ENCODE measurements at places on chromosomes 11 and 22. TPM values are rescaled to one million over a fixed set of nuclear protein-coding genes. Genes with fewer than 3 reads are reported as not detected.

DNA sequence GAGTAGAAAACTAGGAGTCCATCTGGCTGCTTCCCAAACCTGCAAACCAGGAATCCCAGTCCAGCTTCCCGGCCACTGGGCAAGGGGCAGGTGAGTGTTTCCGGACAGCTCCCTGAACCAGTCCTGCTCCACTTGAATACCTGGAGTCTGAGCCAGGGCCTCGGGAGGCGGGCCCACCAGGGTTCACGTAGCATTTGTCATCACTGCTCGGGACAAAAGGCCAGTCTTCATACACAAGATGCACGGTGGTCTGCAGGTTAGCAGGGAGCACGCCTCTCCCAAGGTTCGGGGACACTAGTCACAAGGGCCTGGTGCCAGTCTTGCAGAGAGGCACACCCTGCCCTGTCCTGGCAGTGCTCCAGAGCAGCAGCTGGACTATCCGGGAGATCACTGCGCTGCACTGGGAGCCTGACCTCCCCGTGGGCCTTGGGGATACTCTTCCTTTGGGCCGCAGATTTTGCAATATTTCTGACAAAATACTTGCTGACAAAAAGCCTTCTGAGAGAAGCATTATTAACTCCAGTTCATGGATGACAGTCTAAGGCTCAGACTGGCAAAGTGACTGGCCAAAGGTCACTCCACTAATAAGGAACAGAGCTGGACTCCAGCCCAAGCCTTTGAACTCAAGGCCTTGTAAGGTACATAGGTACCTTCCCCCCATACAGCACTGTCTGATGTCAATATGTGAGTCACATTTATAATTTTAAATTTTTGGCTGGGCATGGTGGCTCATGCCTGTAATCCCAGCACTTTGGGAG lies 25.1 kb downstream of the CD6 start:
- DNase-seq = peak; percentile 77

GRCh38 chr11:111918390-111919256 lies at the start of gene C11orf52:
TSS of gene C11orf52 (plus strand) at chr11:111918913. CDS start at chr11:111918973, 60 bp downstream.
- DNase-seq = peak; percentile 84

GRCh38 chr11:71294846-71295600 lies 42.6 kb upstream of the SHANK2 start:
- no peak for DNase-seq

GRCh38 chr11:95103701-95104100 lies 14.1 kb downstream of the ENDOD1 start:
- DNase-seq = no peak

GRCh38 chr11:113587308-113587739 lies 112.1 kb upstream of the DRD2 start:
- no peak for DNase-seq

- DNase-seq = peak; percentile 13
Observed at GRCh38 chr11:457111-457760, 7.2 kb downstream of the PTDSS2 start.

DNA sequence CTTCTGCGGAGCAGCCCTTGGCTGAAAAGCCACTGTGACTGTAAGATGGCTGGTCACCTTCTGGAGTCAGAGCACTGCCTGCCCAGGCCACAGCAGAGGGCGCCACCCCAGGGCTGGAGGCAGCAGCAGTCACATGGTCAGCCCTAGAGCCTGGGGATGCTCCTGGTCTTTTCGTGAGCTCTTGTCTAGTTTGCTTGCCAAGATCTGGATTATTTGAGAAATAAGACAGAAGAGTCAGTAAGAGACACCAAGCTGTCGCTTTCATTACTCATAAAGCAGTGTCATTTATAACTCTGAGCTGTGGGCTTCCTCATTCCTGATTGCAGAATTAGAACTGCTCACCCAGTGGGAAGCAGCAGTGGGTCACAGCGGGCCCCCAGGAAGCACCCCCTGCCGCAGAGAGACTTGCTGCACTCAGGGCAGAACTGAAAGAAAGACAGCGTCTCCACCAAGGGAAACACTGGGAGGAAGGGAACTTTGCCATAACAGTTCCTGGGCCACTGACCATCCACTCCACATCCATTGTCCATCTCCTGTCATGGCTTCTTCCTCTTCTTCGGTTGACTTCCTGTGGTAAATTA lies 56.7 kb downstream of the PPP6R2 start:
- DNase-seq = peak; percentile 61

DNA sequence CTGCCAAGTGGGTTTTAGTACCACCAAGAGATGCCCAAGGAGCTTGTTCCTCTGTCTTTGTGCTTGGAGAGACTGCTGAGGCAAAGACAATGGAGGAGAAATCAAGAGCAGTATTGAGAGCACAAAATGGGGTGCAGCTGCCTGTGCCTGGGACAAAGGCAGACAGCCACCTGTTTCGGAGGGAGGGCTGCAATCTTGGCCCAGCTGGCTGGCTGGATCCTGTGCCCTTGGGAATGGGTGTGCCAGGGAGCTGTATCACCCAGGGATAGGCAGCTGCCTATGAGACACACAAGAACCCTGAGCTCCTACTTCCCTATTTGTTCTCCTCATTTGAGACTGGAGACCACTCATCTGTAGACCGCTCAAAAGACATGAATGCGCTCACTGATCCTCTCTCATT lies 23.3 kb upstream of the CHRM4 start:
- DNase-seq = no peak

GRCh38 chr11:55652560-55652959 lies 4.4 kb downstream of the OR4S2 start:
- DNase-seq = no peak

- DNase-seq = peak; percentile 62
Observed at GRCh38 chr11:117816151-117816741, 8.3 kb downstream of the FXYD2 start.

- DNase-seq = no peak
Observed at GRCh38 chr11:64094463-64095260, 58.9 kb downstream of the FLRT1 start.

DNA sequence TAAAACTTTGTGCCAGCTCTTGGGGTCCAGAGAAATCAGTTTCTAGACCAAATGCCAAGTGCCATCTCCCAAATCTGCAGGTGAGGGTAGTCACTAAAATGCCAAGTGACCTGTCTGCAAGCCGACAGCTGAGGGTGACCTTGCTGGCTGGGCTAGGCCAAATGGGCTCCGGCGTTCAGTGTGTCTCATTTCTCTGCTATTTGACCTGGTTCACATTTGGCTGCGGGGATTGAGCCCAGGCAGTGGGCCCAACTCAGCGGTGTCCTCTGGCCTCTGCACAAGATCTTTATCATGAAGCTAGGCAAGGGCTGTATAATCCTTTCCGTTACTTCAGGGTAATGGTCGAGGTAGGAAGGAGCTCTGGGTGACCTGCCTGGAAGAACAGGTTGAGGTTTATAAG lies 87.5 kb downstream of the SNX19 start:
- no peak for DNase-seq

GRCh38 chr11:70703141-70704064 lies 305.1 kb downstream of the CTTN start:
- DNase-seq = peak; percentile 29

- DNase-seq = no peak
Observed at GRCh38 chr11:96275801-96276594, 67.0 kb downstream of the MAML2 start.

DNA sequence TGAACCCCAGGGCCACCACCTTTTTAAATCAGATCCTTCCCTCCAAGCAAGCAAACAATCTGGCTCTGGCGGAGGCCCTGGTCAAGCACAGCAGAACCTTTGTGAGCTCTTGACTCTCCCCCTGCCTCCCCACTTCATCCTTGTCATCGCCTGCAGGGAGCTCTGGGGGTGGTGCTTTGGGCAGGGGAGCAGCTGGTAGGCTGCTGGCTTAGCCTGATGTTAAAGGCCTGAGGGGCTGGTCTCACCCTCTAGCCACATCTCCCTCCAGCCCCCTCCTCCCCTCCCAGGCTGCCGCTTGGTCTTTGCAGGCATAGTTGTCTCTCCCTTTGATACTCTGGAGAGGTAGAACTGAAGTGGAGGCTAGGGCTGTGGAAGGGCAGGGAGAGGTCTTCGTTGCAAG lies 50.9 kb downstream of the THAP12 start:
- DNase-seq = no peak

DNA sequence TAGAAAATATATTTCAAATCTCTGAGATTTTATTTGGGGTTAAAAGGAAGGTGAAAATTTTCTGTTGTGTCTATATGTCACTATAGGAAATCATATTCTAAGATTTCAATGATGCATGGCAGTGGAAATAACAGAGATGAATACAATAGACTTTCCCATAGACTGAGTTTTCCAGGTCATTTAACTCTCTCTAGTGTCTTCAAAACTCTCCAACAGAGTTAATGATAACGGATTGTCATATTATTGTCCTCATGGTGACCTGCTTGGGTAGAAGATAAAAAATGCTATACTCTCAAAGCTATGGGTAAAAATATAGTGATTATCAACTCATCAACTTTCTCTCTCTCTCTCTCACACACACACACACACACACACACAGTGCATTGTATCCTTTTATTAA lies 312.9 kb downstream of the CNTN5 start:
- DNase-seq = no peak

GRCh38 chr11:95148938-95149337 lies 59.3 kb downstream of the ENDOD1 start:
- no peak for DNase-seq

- DNase-seq = no peak
Observed at GRCh38 chr22:43722444-43722843, 89.7 kb downstream of the EFCAB6 start.

GRCh38 chr11:112321501-112322172 lies 61.0 kb upstream of the PLET1 start:
- peak; percentile 75 for DNase-seq

- no peak for DNase-seq
Observed at GRCh38 chr11:86558207-86558606, 114.2 kb downstream of the ME3 start.

- no peak for DNase-seq
Observed at GRCh38 chr22:39097098-39098020, at the start of gene APOBEC3H. TSS of gene APOBEC3H (plus strand) at chr22:39097244. CDS start at chr22:39100279, 3,035 bp downstream.

DNA sequence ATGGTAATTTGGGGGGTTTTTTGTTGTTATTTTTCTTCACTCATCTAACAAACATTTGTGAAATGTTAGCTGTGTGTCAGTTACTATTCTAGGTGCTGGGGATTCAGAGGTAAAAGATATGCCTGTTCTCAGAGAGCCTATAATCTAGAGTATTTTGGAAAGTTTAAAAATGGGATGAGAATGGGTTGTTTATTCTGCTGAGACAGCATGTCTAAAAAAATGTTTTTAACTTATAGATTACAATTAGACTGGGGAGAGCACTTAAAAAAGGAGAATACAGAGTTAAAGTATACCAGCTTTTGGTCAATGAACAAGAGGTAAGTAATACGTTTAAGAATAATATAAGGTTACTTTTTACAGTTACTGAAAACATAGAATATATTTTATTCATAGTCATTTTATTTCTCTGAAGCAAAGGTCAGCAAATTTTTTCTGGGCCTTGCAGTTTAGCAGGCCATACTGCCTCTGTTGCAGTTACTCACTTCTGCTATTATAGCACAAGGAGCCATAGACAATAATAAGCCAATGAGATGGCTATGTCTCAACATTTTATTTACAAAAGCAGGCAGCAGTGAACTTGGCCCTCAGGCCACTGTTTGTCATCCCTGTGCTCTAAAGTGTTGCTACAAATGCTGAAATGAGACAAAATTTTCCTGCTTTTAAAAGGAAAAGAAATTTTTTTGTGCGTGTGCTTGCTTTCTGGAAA lies 60.0 kb downstream of the DKK3 start:
- DNase-seq = no peak

DNA sequence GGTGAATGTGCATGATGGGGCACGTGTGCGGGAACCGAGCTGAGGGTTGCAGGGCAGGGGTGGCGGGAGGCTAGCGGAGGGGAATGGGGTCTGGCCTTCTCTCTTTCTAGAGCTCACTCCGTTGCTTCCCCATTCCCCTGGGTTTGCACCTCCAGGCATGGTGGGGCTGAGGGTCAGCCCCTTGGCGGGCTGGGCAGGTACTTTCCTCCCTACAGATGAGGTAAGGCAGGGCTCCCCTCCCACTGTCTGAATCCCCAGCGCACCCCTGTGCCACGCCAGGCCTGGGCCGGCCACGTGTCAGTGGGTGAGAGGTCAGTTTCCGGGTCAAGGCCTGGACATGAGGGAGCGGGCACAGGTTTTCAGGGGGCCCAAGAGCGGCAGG lies 8.9 kb downstream of the SUSD2 start:
- DNase-seq = no peak

DNA sequence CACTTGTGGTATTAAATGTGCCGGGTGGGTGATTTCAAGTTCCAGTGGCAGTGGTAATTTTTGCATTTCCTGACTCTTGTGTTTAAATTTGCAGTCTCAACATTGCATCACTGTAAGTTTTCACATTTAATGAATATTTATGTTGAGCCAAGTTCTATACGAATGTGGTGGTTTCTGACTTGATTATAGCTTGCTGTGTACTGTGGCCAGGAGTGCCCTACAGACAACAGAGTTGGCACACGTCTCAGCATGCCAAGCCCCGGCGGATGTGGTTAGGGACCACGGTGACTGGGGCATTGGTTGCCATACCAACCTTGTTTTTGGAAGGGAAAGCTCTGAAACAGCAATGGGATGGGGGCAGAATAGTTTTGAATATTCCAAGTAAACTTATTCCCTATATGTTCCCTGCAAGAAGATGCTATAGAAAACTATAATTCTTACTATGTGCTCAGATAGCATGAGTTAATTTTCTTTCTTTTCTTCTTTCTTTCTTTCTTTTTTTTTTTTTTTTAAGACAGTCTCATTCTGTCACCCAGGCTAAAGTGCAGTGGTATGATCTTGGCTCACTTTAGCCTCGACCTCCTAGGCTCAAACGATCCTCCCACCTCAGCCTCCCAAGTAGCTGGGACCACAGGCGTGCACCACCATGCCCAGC lies 16.0 kb downstream of the ZNRF3 start:
- no peak for DNase-seq

- no peak for DNase-seq
Observed at GRCh38 chr11:68969386-68969785, 11.4 kb downstream of the MRGPRD start.

Gene MMP8
- not detected for total RNA-seq

Gene CD3E
- 9.7 TPM for total RNA-seq

Gene PKNOX2
- total RNA-seq = 1.9 TPM

Gene EPS8L2
- 253 TPM for total RNA-seq

Gene APOBEC3F
- total RNA-seq = 7.4 TPM

Gene DRICH1
- 0.65 TPM for total RNA-seq

Gene TBX1
- 4.1 TPM for total RNA-seq

Gene C11orf42
- total RNA-seq = not detected

Gene MED19
- 12.5 TPM for total RNA-seq

Gene TRIM49B
- total RNA-seq = not detected

Gene TREH
- 2.2 TPM for total RNA-seq

Gene OR52H1
- total RNA-seq = 0.28 TPM

Gene PLA2G3
- 0.22 TPM for total RNA-seq

Gene NFAM1
- 2.9 TPM for total RNA-seq

All from mucosa of descending colon (tissue), 3 donors.